GM13976 (cell line): ENCODE measurements at places on chromosomes 16 and 17.

GRCh38 chr17:64092113-64092512, 37.8 kb downstream of the ERN1 start:
- DNase-seq: no peak

GRCh38 chr17:50725769-50726655, 6.6 kb downstream of the LUC7L3 start:
- no peak for DNase-seq

DNA sequence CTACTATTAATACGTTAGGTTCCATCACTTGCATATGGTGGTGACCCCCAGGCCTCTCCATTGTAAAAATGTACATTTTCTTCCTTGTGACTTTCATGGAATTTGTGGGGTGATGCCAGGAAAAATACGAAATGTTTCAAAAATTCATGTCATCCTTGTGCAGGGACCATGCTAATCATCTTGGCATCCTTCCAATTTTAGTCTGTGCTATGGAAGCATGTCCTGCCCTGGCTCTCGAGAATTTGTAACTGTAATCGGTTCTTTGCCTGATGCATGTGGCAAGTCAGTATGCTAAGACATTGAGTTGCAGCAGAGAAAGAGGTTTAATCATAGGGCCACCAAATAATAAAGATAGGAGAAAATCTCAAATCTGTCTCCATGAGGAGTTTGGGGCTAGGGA, 14.3 kb upstream of the GINS3 start:
- no peak for DNase-seq

DNA sequence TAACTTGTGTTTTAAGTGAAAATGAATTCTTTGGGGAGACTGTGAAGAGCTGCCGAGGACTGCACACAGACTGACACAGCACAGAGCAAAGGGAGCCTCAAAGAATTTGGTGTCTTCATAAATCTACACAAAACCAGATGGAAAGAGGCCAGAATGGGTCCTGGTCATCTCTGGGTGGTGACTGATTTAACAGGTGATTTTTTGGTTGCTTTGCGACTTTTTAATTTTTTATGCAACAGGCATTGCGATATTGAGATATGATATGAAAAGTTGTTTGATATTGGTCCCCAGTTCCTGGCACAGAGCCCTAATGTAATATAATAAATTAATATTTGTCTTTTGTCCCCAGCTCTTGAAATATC, 12.6 kb upstream of the EIF1 start:
- DNase-seq: no peak

DNA sequence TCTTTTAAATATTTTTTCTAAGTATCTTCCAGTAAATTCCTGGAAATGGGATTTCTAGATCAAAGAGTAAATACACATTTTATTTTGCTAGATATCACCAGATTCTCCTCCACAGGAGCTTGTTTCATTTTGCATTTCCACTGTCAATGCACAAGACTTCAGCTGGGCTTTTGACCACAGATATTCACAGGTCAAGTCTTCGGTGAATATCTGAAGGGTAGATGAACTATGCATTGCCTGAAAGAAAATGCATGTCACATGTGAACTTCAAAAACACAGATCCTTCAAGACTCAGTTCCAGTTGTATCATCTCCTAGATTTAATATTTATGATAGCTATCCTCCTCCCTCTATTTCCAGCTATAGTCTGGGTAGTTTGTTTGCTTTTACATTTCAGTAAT, 963.6 kb upstream of the GOT2 start:
- DNase-seq: no peak

- DNase-seq: no peak
These were observed 232.3 kb downstream of the WWOX start for GRCh38 chr16:78331731-78332130.

DNA sequence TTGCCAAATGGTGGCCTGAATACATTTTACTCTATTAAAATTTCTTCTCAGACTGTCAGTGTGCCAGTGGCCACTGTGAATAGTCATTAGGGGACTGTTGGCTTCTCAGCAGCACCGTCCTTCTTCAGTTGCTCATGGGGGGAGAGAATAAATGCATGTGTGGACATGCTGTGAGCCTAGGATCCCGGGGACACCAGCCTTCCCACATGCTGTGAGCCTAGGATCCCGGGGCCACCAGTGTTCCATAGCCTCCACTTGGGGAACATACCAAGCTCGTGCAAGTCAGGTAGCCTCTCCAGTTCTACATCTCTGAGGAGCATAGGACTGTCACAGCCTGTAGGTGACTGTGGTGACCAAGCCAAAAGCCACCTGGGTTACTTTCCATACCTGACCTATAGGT, 51.5 kb downstream of the BANP start:
- no peak for DNase-seq

- no peak for DNase-seq
These were observed 1266.6 kb upstream of the CDH8 start for GRCh38 chr16:63302811-63303210.

GRCh38 chr17:66667491-66668030, 167.4 kb upstream of the CACNG5 start:
- peak; percentile 37 for DNase-seq

- peak; percentile 77 for DNase-seq
These were observed 5.1 kb downstream of the SNAI3 start for GRCh38 chr16:88681084-88681680.

DNA sequence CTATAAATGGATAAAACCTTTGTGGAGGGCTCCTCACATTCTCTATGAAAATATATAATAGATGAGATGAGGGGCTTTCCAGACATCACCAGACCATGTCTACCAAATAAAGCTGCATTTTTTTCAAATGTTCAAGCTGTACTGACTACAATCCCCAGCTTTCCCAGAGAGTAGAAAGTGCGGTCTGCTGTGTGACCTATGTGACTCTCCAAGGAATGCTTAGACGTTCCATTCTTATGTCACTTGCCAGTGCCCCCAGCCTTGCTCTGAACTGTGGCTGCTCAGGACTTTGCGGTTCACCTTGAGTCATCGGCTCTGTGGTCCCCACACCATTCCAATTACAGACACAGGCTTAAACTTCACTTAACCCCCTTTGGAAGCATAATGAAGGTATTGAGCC, 47.8 kb upstream of the SCNN1B start:
- no peak for DNase-seq

DNA sequence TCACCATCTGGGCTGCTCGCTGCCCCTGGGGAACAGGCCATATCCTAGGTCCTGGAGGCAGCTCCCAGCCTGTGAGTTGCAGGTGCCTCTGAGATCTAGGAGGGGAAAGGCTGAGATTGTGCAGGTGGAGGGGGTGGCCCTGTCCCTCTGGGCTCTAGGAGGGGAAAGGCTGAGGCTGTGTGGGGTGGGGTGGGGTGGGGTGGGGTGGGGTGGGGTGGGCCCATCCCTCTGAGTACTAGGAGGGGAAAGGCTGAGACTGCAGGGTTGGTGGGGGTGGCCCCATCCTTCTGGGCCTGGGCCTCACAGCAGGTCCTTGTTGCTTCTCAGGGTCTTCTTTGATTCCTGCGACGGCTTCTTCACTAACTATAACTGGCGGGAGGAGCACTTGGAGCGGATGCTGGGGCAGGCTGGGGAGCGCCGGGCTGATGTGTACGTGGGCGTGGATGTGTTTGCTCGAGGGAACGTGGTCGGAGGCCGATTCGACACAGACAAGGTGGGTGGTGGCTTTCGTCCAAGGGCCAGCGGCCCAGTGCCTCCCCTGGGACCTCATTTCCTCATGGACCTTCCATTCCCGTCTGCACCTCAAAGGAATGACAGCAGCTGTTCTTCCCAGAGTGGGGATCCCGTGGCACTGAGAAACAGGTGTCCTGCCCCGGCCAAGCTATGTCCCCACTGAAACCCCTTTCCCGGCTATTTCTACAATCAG, 7.1 kb downstream of the ENGASE start:
- no peak for DNase-seq

DNA sequence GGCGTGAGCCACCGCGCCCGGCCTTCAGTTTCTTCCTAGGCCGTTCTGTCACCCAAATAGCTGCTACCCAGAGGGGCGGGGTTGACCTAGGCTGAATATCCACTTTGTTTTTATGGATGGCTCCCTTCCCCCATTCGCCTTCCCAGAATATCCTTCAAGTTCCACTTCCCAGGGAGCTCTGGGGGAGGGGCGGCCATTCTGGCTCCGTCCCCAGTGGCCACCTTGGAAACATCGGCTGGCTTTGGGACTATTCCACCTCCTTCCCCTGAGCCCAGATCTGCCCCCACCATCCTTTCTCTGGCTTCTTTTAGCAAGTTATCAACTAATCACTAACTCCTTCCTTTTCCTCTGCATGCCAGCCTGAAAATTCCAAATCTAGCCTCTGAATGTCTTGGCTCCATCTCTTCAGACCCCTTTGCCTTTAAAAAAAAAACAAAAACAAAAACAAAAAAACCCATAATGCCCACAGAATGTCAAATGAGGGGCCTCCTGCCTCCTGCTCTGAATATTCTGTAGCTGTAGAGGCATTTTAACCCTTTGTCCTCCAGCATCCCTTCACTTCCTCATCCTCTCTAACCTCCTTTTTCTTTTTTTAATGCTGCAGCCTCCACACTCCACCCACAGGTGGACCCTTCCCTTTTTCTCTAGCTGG, 6.4 kb downstream of the ATP1B2 start:
- DNase-seq: no peak

DNA sequence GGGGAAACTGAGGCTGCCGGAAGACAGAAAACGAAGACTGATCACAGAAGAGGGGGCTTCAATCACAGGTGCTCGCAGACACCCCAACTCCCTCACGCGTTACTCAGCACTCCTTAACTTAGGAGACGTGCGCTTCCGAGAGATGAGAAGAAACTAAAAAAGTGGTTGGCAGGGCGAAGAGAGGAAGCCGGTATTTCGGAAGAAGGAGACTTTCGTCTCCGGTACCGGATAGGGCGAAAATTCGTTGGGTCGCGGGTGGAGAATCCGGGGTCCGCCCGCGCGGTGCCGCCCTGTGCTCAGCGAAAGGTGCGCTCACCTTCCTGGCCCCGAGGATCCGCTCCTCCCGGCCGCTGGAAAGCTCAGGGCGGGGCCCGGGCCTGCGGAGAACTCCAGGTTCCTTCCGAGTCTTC, 917 bp upstream of the TBX2 start:
- DNase-seq: no peak

GRCh38 chr17:44097110-44097958, 26.1 kb downstream of the HDAC5 start:
- DNase-seq: no peak

GRCh38 chr17:45394913-45395568, 37.6 kb downstream of the ARHGAP27 start:
- peak; percentile 81 for DNase-seq
